ENCODE measurements at places on chromosomes 7 and 10.

DNA sequence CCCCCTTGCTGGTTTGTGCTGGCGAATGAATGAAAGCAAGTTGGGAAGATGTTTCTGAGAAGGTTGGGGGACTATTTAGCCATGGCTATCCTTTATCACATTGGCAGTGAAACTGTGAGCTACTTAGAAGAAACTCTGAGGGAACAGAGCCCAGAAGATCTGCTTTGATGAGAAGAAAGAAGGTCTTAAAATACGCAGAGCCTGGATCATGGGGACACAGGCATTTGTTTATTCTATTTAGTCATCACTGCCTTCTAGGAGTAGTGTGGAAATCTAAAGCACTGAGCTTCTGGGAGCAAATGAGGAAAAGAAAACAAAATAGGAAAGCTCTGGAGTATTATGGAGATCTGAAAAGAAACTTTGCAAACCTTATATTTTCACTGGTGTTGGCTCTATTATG is 28.5 kb downstream of the CPED1 start:
- DNase-seq = no peak

GRCh38 chr7:148234715-148235114 is 355.9 kb upstream of the C7orf33 start:
- no peak for DNase-seq

DNA sequence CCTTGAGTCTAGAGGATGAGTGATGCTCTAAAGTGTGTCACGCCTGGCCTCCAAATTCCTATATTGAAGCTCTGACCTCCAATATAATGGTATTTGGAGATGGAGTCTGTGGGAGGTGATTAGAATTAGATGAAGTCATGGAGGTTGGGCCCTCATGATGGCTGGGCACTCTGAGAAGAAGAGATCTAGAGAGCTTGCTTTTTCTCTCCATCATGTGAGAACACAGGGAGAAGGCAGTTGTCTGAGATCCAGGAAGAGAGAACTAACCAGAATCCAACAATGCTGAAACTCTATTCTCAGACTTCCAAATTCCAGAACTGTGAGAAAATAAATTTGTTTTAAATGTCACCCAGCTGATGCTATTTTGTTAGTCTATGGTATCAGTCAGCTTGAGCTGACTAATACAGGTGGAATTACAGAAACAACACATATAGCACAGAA is 15.1 kb downstream of the RNF216 start:
- DNase-seq = no peak

DNA sequence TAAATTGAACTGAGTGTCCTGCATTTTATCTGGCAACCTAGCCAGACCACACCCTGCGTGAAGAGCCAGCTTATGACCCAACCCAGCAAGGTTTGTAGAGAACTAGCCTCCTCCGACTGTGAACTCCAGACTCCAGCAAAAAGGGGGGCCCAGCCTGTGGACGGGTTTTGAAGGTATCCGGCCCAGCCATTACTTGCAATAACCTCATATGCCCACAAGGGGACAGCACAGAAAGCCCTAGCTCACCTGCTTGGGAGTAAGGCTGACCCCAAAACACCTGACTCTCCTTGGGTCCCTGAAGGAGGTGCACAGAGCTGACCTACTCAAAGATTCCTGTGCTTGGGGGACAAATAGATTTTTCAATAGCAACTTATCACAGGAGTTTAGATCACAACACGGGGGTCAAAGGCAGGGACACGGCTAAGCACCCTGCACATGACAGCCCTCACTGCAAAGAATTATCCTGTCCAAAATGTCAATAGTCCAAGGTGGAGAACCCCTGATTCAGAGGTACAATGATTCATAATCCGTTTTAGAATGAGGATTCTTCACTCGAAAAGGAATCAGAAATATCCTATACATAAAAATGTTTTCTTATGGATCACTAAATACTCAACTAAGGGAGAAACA is 4.6 kb downstream of the TRPV6 start:
- peak; percentile 13 for DNase-seq

DNA sequence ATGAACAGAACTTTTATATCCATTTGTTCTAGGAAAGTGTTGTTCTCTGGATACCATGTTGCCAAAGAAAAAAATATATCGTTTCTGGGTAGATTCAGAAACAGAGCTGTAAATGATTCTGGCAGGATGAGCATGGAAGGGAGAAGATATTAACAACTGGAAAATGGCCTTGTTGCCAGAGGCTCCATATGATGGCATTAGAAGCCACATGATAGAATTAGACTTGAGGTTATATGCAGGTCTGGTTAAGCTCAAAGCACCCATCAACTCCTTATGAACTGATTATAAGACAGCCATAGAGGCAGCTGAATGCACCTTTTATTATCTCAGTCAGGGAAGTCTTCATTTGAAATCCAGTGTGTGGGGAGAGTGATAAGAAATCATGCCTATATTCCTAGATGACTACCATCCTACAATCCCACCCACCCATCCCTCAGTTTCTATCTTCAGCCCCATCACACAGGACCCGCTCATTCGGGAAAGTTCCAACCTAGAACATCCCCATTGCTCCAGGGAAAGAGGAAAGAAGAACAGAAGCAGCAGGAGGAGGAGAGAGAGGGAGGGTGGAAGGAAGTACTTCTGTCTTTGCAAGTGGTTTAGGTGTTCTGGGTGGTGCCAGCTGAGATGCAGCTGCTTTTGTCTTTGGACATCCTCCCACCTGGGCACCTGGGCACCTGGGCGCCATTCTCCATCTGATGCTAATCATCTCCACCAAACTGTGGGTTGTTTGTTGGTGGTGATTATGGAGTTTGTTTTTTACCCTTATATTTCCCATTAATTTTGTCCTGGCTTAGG is 25.5 kb upstream of the TRIL start:
- no peak for DNase-seq

DNA sequence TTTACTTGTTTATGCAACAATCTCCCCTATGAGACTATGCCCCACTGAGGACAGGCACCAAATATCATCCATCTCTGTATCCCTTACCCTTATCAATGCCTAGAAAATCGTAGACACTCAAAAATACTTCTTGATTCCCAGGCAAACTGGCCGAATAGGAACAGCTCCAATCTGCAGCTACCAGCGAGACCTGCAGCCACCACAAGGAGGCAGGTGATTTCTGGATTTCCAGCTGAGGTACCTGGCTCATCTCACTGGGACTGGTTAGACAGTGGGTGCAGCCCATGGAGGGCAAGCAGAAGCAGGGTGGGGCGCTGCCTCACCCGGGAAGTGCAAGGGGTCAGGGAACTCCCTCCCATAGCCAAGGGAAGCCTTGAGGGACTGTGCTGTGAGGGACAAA is 10.8 kb upstream of the PPP1R3C start:
- DNase-seq = no peak

- DNase-seq = no peak
These were observed 548.3 kb downstream of the PHTF2 start for GRCh38 chr7:78346827-78347226.

- no peak for DNase-seq
These were observed 186.2 kb upstream of the SVIL start for GRCh38 chr10:29820890-29821461.

- DNase-seq = no peak
These were observed 10.8 kb upstream of the MNX1 start for GRCh38 chr7:157021071-157021870.

DNA sequence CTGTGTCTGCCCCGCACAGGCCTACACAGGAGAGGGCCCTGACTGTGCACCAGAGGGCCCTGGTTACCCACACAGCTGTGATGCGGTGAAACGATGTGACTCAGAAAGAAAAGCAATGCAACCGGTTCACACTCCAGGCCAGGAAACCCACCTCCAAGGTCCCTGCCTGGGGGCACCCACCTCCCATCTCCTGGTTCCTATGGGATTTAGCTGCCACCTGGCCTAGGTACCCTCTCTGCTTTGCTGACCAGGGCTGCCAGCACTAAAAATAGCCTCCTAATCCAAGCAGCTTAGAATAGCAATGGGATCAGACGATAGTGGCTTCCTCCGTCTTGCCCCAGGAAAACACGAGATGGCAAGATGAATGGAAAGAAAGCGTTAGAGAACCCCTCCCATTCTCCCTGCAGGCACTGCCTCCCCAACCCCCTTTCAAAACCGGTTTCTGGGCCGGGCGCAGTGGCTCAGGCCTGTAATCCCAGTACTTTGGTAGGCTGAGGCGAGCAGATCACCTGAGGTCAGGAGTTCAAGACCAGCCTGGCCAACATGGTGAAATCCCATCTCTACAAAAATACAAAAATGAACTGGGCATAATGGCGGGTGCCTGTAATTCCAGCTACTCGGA is 12.4 kb downstream of the RBP3 start:
- DNase-seq = no peak

DNA sequence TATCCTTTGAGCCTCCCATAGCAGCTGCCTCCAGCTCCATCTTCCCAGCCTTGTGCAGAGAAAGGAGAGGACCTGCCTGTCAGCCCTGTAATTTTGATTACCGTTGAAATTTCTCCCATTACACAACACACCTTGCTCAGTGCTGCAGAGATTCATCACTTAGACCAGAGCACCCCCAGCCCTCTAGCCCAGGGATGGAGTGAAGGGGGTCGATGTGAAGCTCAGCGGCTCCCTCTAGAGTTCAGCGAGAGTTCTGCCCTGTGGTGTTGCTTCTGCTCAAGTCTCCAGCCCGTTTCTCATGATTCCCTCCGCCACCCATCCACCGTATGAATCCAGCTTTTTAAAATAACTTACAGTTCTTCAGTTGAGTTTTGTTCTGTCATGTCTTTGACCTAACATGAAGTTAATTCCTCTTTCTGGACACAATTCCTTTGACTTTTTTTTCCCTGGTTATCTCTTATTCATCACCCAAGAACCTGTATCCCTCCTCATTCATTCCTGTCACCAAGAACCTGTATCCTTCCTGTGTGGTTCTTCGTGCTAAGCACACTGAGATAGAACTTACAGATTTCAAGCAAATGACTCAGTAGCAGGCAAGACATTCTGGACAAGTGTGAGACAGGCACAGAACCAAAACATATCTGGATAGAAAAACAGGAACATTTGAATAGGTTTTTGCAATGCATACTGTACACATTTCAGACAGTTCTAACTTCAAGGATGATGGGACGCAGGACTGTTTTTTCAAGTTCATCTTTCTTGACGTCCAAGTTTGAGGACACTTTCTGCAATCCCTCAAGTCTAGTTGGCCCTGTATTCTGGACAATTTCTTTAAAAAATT is 35.0 kb upstream of the ZNF32 start:
- no peak for DNase-seq

DNA sequence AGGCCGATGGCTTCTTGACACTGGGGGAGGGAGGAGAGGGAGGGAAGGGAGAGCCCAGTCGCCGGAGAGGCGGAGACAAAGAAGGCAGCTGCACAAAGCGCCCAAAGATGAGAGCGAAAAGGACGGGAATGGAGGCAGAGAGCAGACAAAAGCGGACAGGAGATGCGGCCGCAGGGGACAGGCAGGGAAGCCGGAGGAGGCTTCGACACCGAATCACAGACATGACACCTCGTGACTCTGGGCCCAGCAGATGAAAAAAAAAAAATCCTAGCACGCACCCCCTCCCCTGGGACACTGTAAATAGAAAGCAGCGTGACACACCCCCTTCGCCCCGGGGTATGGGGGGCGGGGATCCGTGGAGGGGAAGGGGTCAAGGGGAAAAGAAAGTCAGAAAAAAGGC is 976 bp downstream of the NAT16 start:
- DNase-seq = no peak

DNA sequence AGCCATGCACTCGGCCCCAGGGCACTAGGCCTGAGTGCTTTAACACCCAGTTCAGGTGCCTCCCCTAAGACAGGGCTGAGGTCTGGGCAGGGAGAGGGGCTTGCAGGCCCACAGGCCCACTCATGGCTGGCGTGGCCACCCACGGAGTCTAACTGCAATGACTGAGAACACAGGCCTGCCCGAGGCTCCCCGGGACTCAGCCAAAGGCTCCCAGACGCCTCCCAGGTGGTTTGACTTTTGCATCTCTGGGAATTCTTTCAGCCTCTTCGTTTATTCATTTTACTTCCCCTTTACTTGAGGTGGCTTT is 37.3 kb downstream of the PTPRN2 start:
- DNase-seq = no peak

DNA sequence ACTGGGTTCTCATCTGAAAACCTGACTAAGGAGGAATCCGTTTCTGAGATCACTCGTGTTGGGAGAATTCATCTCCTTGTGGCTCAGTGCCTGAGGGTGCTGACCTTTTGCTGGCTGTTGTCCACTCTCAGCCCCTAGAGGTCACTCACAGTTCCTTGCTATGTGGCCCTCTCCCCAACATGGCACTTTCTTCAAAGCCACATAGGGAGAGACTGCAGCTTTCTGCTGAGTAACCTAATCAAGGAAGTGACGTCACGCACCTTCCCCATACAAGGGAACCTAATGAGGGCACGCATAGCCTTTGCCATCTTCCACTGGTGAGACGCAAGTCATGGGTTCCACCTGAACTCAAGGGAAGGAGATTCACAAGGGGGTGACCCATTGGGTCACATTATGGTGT is 23.2 kb downstream of the STEAP1B start:
- DNase-seq = no peak

DNA sequence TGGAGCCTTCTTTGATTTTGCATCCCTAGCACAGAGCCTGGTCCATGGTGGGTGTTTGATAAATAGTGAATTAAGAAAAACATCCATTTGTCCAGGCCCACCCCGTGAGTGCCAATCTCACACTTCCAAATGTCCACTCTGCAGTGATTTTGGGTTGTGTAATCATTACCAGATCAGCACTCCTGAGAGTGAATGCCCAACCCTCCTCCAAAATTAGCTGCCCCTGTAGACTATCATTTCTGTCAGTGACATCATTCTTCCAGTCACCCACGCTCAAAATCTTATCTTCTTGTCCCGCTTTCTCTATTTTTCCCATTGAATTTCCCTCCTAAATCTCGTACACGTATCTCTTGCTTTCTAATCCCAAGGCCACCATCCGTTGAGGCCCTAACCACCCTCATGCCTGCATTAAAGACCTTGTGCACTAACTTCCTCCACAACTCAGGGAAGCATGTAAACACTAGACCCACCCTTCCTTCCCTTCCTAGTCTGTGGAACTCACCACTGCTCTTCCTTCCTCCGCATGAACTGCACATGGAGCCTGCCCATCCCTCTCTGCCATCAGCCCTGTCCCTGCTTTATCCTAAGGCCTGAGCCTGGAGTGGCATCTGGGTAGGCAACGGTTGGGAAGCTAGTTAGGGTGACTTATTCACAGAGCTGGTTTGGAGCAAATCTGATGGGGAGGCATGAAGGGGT is 32.8 kb downstream of the PIK3AP1 start:
- DNase-seq = no peak

DNA sequence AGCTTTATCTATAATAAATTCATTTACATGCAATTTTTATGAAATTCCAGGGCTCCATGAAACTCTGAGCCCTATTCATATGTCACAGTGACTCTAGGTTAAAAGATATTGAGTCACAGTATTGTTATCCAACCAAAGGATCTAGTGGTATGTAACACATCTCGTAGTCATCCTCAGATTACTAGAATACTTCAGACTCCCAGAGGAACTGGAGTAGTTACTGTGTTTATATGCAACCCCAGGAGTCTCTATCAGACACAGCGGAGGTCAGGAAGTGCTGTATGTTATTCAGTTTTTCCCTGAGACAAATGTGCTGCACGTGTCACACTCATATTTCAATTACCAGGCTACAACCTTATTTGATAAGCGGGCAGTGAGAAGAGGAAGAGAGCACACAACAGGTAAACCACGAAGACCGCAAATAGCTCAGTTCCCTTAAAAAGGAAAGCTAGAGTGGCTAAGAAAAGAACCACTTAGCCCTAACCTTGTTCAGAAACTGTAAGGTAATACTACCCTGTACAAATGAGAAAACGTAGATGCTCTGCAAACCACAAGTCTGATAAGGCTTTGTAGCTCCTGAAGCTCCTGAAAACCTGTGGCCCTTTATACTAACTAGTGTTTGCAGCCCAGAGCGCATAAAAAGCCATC is 114.0 kb upstream of the CNTNAP2 start:
- no peak for DNase-seq

All from stimulated activated CD8-positive, alpha-beta memory T cell treated with anti-CD3 and anti-CD28 coated beads, Interleukin-2, amount 100 ng/mL, for 1 hour (primary cell).